Kidney epithelial cell (primary cell): ENCODE measurements at places on chromosomes 2 and 18. TPM values are rescaled to one million over a fixed set of nuclear protein-coding genes. Genes with fewer than 3 reads are reported as not detected.
A peak's percentile ranks its signal among the peaks of the same experiment; 100 is the strongest.

The ST6GAL2 gene
- 4.5 and 5.3 TPM in 2 replicates for total RNA-seq

The PRKAG3 gene
- total RNA-seq = not detected in 2 replicates

The ARHGAP28 gene
- 4.6 and 6.0 TPM in 2 replicates for total RNA-seq

DNA sequence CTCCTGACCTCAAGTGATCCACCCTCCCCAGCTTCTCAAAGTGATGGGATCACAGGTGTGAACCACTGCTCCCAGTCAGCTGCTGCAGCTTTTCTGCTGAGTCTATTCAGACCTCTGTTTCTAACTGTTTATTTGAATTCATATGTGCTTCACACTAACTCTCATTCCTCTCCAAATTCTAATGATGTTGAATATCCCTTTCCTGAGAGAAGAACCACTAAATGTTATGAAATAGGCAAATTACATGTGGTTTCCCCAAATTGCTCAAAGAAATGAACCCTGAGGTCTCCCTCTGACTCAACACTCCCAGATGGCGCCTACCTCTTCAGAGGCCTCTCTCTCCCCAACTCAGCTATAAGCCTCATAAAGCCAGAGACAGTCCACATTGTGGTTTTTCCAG is 98.6 kb downstream of the IRS1 start:
- DNase-seq = peak; percentile 16

GRCh38 chr2:2898744-2899143 is 478.9 kb downstream of the EIPR1 start:
- DNase-seq = no peak

DNA sequence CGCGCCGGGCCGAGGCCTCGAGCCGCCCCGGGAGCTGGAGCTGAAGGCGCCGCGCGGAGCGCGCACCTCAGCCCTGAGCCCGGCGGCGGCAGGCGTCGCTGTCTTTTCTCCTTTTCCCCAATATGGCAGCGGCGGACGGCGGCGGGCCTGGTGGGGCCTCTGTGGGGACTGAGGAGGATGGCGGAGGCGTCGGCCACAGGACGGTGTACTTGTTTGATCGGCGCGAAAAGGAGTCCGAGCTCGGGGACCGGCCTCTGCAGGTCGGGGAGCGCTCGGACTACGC is 369 bp downstream of the SMCHD1 start:
- no peak for DNase-seq

DNA sequence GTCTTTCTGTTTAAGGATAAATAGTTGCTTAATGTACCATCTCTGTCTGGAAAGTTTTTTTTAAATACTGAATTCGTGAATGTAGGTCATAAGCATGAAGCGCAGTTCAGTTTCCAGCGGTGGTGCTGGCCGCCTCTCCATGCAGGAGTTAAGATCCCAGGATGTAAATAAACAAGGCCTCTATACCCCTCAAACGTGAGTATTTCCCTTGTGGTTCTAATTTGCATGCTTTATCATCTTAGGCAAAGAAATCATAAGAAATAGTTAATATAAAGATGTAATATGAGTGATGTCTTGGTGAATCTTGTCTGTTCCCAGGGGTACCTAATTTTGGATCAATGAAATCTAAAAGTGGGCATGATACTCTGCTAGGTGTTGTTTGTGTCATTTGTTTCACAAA is 1.5 kb downstream of the NDC80 start:
- DNase-seq = no peak

GRCh38 chr18:62164855-62165487 is 21.9 kb downstream of the PIGN start:
- DNase-seq = no peak

- DNase-seq = no peak
Measured at GRCh38 chr2:63581298-63581961, 6.8 kb downstream of the WDPCP start.

DNA sequence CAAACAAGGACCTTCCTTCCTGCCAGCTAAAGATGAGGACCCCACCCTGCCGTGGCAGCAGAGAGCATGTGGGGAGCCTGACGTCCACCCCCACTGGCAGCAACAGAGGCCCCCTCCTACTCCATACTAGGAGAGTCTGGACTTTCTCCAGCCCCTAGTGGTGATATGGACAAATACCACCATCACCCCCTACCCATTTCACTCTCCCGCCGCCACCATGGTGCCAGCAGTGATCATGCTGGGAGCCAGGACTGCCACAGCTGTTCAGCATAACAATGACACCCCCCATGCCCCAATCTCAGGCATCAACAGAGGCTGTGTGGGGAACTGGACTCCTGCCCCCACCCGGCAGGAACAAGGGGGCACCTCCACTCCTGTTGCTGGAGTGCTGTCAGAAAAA is 42.7 kb upstream of the ATP9B start:
- no peak for DNase-seq
